ENCODE measurements at places on chromosomes 3 and 15.

GRCh38 chr3:186400662-186401061 lies 38.6 kb upstream of the DGKG start:
- no peak for DNase-seq

- DNase-seq, result peak; percentile 33
Measured at GRCh38 chr3:190696777-190697501, 165.6 kb downstream of the GMNC start.

DNA sequence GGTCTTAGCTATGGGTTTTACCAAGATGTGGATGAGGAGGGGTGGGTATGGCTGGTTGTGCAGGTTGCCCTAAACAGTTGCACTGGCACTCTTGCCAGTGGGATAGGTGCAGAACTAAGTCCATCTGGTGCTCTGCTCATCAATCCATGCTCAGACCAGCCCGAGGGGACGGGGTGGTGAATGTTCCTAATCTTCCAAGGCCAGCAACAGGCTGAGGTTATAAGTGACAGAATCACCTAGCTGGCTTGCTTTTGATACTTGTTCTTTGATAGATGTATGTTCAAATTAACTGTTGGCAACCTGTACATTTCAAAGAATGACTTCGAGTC lies 53.5 kb upstream of the CCR2 start:
- DNase-seq, result no peak

GRCh38 chr3:72560846-72561675 lies 287.2 kb downstream of the SHQ1 start:
- DNase-seq, result no peak

DNA sequence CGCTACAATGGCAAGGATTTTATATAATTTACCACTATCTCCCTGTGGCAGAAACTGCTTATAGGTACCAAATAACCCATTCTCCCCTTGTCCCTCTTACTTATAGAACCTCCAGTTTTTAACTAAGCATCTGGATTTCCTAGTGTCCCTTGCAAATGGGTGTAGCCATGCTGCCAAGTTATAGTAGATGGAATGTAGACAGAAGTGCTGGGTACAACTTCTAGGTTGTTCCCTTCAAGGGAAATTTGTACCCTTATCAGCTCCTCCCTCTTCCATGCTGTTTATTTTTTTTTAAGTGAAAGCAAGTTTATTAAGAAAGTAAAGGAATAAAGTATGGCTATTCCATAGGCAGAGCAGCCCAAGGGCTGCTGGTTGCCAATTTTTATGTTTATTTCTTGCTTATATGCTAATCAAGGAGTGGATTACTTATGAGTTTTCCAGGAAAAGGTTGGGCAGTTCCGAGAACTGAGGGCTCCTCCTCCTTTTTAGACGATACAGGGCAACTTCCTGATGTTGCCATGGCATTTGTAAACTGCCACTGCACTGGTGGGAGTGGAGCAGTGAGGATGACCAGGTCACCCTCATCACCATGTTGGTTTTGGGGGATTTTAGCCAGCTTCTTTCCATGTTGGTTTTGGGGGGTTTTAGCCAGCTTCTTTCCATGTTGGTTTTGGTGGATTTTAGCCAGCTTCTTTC lies 40.1 kb upstream of the TM4SF19 start:
- DNase-seq, result no peak

GRCh38 chr15:54298396-54298795 lies 320.2 kb downstream of the UNC13C start:
- DNase-seq, result no peak

GRCh38 chr3:101532783-101533602 lies 20.0 kb upstream of the SENP7 start:
- no peak for DNase-seq

DNA sequence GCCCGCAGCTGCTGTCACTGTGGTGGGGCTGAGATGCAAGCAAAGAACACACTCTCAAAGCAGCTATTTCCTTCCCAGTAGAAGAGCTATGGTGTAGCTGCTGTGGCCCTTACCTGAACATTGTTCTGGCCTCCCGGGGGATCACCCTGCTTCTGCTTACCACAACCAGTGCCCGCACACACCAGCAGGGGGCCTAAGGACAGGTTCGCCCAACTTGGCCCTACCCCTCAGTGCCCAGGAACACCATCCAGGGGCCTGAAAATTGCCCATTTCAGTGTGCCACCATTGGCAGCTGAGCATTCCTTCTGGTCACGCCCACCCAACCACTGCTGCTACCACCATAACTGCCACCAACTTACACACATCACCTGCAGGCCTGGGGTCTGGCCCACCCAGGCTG lies 113.0 kb downstream of the TP63 start:
- DNase-seq, result no peak

DNA sequence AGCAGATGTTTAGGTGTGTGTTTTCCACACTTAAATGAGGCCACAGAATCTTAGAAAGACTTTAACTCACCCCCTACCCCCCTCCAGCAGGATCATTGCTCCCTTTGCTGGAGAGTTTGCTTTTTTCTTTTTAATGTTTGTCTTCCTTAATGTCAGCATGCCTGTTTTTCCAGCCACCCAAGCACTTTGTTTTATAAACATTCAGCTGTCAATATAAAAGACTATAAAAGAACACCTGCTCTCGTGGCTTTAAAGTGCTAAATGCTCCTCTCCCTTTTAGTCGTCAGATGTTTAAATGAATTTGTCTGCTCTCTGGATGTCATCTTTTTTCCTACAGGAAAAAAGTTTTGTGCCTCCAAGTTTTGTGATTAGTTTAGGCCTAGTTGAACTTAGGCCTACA lies 61.7 kb downstream of the SIDT1 start:
- no peak for DNase-seq

DNA sequence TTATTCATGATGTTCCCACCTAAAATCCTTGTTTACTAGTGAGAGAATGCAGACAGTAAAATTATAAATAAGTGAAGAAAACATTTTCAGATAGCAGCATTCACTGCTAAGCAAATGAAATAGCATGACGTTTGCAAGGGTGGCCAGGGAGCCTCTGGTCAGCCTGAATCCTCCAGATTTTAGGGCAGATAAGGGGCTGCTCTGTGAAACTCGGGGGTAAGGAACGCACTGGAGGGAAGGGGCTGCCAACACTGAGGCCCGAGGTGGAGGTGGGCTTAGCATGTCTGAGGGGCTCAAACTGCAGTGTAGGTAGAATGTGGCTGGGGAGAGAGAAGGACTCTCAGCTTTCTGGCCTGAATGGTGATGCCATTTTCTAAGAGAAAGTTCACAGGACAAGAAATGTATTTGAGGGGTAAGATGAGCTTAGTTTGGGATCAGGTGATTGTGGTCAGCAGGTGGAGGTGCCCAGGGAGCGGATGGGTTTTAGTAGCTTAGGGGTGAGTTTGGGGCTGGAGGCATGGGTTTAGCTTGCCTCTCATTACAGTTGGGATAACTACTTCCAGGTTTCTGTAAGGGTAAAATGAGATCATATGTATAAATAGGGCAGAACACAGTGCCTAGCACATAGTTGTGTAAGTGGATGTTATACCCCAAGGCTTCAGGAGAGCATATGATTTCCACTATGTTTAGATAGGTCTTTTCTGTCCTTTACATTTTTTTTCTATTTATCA lies 20.5 kb downstream of the GPR171 start:
- DNase-seq, result no peak

DNA sequence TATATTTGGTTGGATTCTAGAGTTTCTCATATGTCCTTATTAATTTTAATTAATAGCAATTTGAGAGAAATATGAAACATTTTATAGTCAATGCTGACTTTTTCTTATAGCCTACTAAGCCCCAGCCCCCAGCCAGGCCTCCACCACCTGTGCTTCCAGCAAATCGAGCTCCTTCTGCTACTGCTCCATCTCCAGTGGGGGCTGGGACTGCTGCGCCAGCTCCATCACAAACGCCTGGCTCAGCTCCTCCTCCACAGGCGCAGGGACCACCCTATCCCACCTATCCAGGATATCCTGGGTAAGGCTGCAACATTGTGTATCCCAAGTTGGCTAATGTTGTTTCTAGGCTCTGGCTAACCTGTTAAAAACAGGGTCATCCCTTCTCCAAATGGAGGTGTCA lies 66.7 kb downstream of the PDCD6IP start:
- no peak for DNase-seq

GRCh38 chr3:39142067-39142466 lies 11.3 kb downstream of the CSRNP1 start:
- no peak for DNase-seq

GRCh38 chr3:176623468-176624150 lies 573.7 kb downstream of the TBL1XR1 start:
- DNase-seq, result peak; percentile 5

DNA sequence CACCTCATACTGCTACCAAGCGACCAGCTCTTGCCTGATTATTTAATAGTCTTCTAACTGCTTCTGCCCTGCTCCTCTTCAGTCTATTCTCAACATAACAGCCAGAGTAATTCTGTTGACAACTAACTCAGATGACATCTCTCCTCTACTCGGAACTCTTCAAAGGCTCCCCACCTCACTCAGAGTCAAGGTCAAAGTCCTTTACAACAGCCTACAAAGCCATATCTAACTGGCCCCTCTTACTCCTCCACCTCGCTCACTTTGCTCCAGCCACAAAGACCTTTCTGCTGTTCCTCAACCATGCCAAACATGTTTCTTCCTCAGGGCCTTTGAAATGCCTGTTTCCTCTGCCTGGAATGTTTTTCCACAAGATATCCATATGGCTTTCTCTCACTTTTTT lies 43.6 kb downstream of the PIK3R4 start:
- DNase-seq, result no peak

DNA sequence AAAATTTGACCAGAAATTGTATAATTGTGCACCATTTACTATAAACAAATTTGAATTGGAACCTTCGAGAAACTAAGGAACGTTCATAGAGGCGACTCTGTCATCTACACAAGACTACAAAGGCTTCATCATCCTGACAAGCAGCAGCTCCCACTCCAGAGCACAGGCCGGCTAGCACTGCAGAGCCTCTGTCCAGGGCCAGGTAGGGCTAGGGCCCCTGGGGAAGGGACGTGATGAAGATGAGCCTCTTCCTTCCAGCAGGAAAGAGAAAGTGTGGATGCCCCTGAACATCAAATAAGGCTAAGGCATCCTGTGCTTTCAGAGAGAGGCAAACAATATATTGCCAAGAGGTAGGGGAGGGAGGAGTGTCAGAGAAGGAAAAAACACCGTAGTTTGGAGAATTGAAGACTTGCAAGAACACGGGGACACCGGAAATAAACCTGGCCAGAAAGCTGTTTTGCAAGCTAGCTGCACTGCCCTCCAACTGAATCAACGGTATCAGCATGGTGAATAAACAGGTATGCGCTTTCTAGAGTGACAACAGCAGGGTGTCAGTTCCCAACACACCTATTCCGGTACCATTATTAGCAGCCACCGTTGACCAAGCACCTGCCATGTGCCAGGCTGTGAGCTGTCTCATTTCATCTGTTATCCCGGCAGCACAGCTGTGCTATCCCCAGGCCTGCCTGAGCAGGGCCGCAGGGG lies 12.4 kb downstream of the XXYLT1 start:
- DNase-seq, result no peak

- no peak for DNase-seq
Measured at GRCh38 chr3:24853685-24854490, 359.2 kb upstream of the THRB start.

DNA sequence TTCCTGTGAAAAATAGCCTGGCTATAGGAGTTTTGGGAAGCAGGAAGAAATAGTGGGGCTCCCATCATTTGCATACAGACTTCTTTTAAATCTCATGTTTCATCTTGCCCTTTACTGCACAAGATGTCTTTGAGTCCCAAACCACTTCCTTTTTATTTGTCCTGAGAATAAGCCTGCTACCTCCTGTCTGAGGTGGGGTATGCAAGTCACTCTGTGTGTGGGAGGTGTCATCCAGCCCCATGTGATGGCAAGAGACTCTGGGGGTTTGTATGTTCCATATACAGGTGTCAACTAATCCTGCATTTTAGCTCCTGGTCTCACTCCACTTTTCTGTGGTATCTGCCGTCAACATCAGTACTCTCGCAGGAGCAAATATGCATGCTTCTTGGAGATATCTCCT lies 102.0 kb downstream of the OTOL1 start:
- DNase-seq, result no peak

Measured in NCI-H774 (cell line).